ENCODE measurements at places on chromosomes 7 and 10. TPM values are rescaled to one million over a fixed set of nuclear protein-coding genes. Genes with fewer than 3 reads are reported as not detected.

JAKMIP3 gene
- 0.11 TPM for total RNA-seq

OSBPL3 gene
- 59.2 TPM for total RNA-seq

GRCh38 chr7:71626206-71626605 is 494.3 kb downstream of the GALNT17 start:
- H3K4me1 ChIP-seq = no peaks in the 10 kb centered on the region
- H3K27me3 ChIP-seq = peaks cover 1% of the 10 kb centered on the region
- H3K27ac ChIP-seq = no peak overlapping the region

DNA sequence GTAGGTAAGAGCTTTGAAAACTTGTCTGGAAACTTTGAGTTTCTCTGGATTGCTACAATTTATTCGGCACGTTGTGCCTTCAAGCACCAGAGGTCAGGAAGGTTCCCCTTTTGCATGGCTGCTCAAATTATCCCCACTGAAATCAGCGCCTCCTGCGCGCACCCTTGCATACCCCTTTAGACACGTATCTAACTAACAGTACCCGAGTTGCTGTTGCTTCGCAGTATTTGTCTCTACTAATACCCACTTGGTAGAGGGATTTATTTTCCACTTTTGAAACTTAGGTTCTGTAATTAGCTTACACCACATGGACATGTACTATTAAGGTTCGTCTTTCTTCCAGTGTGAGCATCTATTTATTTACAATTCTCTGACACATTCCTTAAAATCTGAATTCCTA is 1.6 kb downstream of the MEOX2 start:
- no peak overlapping the region for H3K27ac ChIP-seq
- no peak for DNase-seq
- peaks cover 41% of the 10 kb centered on the region for H3K27me3 ChIP-seq
- peaks cover 34% of the 10 kb centered on the region for H3K4me1 ChIP-seq
- no peaks in the 10 kb centered on the region for H3K36me3 ChIP-seq
- H3K4me3 ChIP-seq = peak overlapping the region; percentile 68

GRCh38 chr10:17479822-17480221 is 25.4 kb upstream of the ST8SIA6 start:
- no peak overlapping the region for H3K4me3 ChIP-seq
- H3K27ac ChIP-seq = no peak overlapping the region
- H3K27me3 ChIP-seq = peaks cover 4% of the 10 kb centered on the region
- DNase-seq = no peak

DNA sequence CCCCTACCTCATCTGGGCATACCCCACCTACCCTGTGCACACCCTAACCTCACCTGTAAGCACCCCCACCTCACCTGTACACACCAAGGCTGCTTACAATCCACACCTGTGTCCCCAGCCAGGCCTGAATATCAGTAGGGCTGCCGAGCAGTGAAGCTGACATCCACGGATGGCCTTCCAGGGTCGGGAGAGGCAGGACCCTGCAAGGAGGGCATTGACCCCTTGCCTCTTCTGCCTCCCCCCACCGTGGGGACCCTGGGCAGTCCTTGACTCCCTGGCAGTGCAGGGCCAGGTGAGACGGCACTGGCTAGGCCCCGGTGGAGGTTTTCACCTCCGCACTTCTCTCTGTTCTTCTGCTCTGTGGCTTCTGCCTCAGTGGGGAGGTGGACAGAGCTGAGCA is 37.6 kb upstream of the ELFN1 start:
- H3K27ac ChIP-seq = no peak overlapping the region
- peaks cover 21% of the 10 kb centered on the region for H3K27me3 ChIP-seq
- no peak overlapping the region for H3K4me3 ChIP-seq

- no peak overlapping the region for H3K27ac ChIP-seq
- H3K27me3 ChIP-seq = peaks cover 58% of the 10 kb centered on the region
- H3K4me3 ChIP-seq = no peak overlapping the region
- no peak for DNase-seq
Observed at GRCh38 chr10:101282947-101283346, 53.7 kb upstream of the LBX1 start.

GRCh38 chr10:51063659-51064535 is 10.4 kb upstream of the PRKG1 start:
- H3K27me3 ChIP-seq = no peaks in the 10 kb centered on the region
- no peaks in the 10 kb centered on the region for H3K36me3 ChIP-seq
- DNase-seq = peak; percentile 58
- peaks cover 7% of the 10 kb centered on the region for H3K4me1 ChIP-seq
- no peak overlapping the region for H3K4me3 ChIP-seq

DNA sequence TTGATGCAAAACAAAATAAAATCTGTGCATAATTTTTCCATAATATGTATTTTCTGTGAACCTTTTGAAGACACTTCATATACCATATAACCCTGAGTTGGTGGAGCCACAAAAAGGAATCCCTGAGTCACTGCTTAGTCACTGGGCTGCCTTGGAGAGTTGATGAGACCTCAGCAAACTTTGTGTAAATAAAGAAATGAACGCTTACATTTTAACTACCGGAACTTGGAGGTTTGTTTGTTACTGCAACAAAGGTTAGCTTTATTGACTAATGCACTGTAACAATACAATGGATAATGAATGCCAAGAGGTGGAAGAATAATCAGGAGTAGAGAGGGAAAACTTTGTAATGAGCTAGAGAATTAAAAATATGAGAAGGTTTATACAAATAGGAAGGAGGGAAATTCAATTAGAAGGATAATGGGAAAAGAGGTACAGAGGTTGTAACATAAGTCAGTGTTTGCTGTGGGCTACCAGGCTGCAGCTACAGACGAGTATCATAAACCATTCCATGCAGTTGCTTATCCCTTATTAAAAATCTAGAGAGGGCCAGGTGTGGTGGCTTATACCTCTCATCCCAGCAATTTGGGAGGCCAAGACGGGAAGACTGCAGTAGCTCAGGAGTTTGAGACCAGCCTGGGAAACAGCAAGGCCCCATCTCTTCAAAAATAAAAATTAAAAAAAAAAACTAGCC is 1042.1 kb downstream of the TYW1 start:
- H3K4me1 ChIP-seq = no peaks in the 10 kb centered on the region
- 0 out of 2 replicates have a peak, but pooled peaks cover 4% of the 10 kb centered on the region for H3K36me3 ChIP-seq
- no peak overlapping the region for H3K4me3 ChIP-seq
- no peak overlapping the region for H3K27ac ChIP-seq
- no peaks in the 10 kb centered on the region for H3K27me3 ChIP-seq
- no peak for DNase-seq

- DNase-seq = peak; percentile 40
- H3K36me3 ChIP-seq = no peaks in the 10 kb centered on the region
- peaks cover 45% of the 10 kb centered on the region for H3K4me1 ChIP-seq
- H3K4me3 ChIP-seq = no peak overlapping the region
Observed at GRCh38 chr7:90717296-90718060, 121.4 kb downstream of the CDK14 start.

DNA sequence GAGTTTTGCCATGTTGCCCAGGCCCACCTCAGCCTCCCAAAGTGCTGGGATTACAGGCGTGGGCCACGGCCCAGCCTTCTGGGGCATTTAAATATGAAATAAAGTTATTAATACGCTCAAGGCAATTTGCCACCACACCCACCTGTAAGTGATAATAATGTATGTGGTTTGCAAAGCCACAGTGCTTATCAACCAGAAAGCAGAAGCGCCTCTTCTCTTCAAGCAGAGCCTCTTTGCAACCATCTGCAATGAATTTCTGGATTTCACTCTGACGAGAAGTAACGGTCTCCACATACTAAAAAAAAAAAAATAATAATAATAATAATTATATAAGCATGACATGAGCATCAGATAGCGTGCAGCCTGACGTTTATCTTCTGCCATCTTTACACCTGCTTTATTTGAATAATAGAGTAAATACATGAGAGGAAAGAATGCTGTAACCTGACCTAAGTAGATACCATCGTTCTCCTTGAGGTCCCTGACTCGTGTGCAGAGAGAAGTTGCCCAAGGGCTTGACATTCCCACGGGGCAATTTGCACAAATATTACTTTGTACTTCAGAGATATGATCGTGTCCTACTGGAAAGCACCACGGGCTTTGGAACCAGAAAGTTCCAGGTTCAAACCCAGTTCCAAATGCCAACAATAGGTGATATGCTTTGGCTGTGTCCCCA is 34.0 kb downstream of the BRI3 start:
- H3K36me3 ChIP-seq = peaks cover 20% of the 10 kb centered on the region
- peaks cover 6% of the 10 kb centered on the region for H3K4me1 ChIP-seq
- no peak overlapping the region for H3K4me3 ChIP-seq
- H3K27me3 ChIP-seq = peaks cover 3% of the 10 kb centered on the region
- no peak overlapping the region for H3K27ac ChIP-seq
- no peak for DNase-seq

DNA sequence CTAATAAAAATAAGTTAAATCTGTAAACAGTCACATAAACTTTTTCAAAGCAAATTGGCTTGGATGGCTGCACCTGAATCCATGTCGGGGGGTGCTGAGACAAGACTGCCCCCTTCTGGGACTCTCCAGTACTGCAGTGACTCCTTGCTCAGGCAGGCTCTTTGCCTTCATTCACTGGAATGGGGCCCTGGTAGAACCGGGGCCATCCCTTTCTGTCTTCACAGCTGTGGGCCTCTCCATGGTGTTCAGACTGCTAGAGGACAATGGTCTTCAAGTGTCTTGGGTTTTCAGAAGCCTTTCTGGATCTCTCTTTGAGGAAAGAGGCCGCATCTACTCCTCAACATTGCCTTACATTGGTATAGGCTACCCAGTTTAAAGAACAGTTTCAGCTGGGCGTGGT is 16.1 kb upstream of the IMPDH1 start:
- peak; percentile 39 for DNase-seq
- peaks cover 2% of the 10 kb centered on the region for H3K27me3 ChIP-seq
- H3K4me3 ChIP-seq = no peak overlapping the region
- H3K27ac ChIP-seq = no peak overlapping the region

- no peak overlapping the region for H3K27ac ChIP-seq
- no peak for DNase-seq
- no peaks in the 10 kb centered on the region for H3K27me3 ChIP-seq
Observed at GRCh38 chr10:56633876-56634452, 272.9 kb upstream of the ZWINT start.

DNA sequence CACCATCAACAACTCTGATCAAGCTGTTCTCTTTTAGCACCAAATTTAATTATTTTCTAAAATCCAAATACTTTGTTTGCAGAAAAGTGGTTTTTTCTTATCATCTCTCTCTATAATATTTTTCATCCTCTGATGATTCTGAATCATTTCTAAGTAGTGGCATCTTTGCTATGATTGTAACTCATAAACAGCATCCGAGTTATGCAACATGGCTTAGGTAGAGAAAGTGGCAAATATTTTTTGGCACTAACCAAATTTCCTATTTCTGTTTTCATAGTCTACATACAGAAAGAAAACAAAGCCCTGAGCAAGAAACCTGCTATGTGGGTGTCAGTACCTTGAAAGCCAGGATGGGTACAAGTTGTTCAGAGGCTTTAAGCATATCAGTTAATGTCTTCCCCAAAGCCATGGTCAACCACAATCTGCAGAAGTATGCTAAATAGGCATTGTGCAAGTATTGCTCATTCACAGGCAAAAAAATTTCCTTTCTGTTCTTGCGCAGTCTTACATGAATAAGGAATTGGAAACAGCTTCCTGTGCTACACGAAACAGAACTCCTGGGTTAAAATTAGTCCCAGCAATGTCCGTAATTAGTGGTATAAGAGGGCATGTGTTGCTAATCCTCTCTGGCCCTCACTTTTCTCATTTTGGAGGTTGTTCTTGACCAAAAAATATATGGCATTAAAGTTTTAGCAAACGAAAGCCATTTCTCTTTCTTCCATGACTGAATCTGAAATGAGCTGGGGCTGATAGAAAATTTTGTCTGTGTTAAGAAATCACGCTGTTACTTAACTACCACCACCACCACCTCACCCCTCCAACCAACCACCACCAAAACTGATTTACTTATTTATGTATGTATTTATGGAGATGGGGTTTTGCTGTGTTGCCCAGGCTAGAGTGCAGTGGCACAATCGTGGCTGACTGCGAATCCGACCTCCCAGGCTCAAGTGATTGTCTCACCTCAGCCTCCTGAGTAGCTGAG is 325.6 kb upstream of the MAGI2 start:
- H3K27ac ChIP-seq = peak overlapping the region; percentile 62
- H3K4me3 ChIP-seq = peak overlapping the region; percentile 70
- H3K36me3 ChIP-seq = peaks cover 7% of the 10 kb centered on the region
- H3K4me1 ChIP-seq = peaks cover 40% of the 10 kb centered on the region
- no peaks in the 10 kb centered on the region for H3K27me3 ChIP-seq

GRCh38 chr10:130749911-130750310 is 561.6 kb downstream of the TCERG1L start:
- H3K36me3 ChIP-seq = peaks cover 9% of the 10 kb centered on the region
- no peak for DNase-seq
- no peak overlapping the region for H3K27ac ChIP-seq
- H3K4me3 ChIP-seq = no peak overlapping the region

DNA sequence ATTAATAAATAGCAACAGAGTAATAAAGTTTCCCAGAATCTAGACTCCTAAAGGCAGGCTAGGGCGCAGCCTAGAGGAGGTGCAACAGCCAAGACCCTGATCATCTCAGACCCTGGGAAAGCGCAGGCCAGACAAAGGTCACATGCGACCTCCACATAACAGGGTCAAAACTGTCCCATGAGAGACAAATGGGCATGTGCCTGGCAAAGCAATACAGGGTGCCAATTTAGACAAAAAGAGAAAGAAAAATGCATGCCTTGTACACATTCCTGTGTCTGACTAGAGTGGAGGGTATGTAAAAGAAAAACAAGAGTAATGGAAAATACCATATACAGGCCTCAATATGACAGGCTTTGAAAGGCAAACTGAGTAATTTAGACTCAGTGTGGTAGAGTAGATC is 22.2 kb downstream of the MPP7 start:
- no peak overlapping the region for H3K27ac ChIP-seq
- no peaks in the 10 kb centered on the region for H3K36me3 ChIP-seq
- peak; percentile 39 for DNase-seq
- H3K27me3 ChIP-seq = peaks cover 31% of the 10 kb centered on the region
- no peak overlapping the region for H3K4me3 ChIP-seq
- peaks cover 15% of the 10 kb centered on the region for H3K4me1 ChIP-seq

DNA sequence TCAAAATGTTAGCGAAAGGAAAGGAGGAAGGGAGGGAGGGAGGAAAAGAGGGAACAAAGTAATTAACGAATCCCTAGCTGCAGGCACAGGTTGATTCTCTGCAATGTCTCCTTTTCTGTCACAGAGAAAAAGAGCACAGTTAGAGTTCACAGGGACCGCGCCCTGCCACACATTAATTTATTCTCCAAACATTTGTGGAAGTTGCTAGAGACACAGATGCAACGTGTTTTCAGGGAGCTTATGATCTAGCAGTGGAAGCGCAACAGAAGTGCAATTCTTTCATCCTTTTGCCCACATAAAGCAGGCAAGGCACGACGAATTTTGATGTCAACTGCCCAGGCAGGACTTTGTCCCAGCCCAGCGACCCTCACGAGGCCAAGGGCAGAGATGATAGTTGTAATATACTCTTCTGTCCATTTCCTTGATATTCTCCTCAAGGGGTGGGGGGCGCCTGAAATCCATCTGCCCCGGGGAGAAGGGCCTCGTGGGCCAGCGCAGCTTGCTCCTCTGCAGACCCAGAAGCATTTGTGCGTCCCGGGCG is 101.7 kb upstream of the ZNF438 start:
- H3K4me1 ChIP-seq = peaks cover 67% of the 10 kb centered on the region
- no peaks in the 10 kb centered on the region for H3K36me3 ChIP-seq
- DNase-seq = no peak
- H3K27me3 ChIP-seq = no peaks in the 10 kb centered on the region
- peak overlapping the region; percentile 64 for H3K27ac ChIP-seq
